ENCODE measurements at places on chromosomes 2 and 18. TPM values are rescaled to one million over a fixed set of nuclear protein-coding genes. Genes with fewer than 3 reads are reported as not detected.

DNA sequence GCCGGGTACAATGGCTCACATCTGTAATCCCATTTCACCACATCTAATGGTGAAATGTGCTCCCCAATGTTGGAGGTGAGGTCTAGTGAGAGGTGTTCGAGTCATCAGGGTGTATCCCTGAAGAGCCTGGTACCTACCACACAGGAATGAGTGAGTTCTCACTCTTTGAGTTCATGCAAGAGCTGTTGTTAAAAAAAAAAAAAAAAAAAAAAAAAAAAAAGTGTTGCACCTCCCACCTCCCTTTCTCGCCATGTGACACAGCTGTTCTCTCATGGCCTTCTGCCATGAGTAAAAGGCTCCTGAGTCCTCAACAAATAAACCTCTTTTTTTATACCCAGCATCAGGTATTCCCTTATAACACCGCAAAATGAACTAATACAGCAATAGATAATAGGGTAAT is 106.3 kb downstream of the C2orf74 start:
- no peak for DNase-seq

GRCh38 chr2:169636440-169637097 is 52.4 kb downstream of the PPIG start:
- no peak for DNase-seq

- no peak for DNase-seq
Observed at GRCh38 chr2:231223458-231223976, 25.1 kb downstream of the ARMC9 start.

Gene ALPI
- not detected for total RNA-seq

- no peak for DNase-seq
Observed at GRCh38 chr2:81234711-81235110, 930.2 kb upstream of the LRRTM1 start.

Gene ALLC
- not detected for total RNA-seq

Gene SATB2
- 11.2 TPM for total RNA-seq

Gene SMARCAL1
- total RNA-seq = 24.6 TPM

- no peak for DNase-seq
Observed at GRCh38 chr18:13409026-13409425, 190.5 kb downstream of the LDLRAD4 start.

Gene RAB31
- total RNA-seq = 1.9 TPM

Gene SRD5A2
- not detected for total RNA-seq

DNA sequence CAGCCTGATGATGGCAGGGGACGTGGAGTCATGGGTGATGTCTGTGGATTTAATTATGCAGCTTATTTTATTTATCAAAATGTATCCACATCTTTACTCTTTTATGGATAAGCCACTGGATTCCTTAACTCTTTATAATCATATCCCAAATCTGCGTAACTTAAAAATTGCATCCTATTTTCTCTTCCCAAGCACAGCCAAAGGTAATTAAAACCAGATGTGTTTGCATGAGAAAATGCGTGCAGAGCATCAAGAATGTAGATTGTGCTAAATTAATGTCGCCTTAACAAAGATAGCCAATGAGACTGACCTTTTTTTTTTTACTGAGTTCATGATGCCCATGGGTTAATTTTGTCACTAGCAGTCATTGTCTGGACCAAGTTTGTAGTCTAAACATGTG is 10.0 kb downstream of the SH3RF3 start:
- DNase-seq = no peak

Gene TLK1
- 63.4 TPM for total RNA-seq

GRCh38 chr2:21412944-21413443 is 289.2 kb downstream of the TDRD15 start:
- DNase-seq = no peak

- DNase-seq = peak; percentile 59
Observed at GRCh38 chr2:20525041-20526035, 78.5 kb downstream of the RHOB start.

DNA sequence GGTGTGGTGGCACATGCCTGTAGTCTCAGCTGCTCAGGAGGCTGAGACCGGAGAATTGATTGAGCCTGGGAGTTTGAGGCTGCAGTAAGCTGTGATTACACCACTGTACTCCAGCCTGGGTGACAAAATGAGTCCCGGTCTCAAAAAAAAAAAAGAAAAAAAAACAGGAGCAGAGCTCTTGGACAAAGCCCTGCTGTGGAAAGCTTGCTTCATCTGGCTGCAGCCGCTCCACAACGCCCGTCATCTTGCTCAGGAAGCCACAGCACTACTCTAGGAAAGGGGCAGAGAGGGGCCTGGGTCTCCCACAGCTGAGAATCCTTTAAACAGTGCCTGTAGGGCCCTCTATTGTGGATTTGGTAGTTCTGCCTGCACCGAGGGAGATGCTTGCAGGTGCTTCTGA is 11.0 kb downstream of the ATG4B start:
- no peak for DNase-seq

GRCh38 chr18:6876641-6877041 is 147.1 kb downstream of the ARHGAP28 start:
- DNase-seq = no peak

GRCh38 chr2:11103984-11104793 is 51.1 kb upstream of the SLC66A3 start:
- DNase-seq = no peak
